Glomerular endothelial cell (primary cell): ENCODE measurements at places on chromosomes 2 and 18. TPM values are rescaled to one million over a fixed set of nuclear protein-coding genes. Genes with fewer than 3 reads are reported as not detected.

GALNT1 gene
- total RNA-seq = 183 and 267 TPM in 2 replicates

LCLAT1 gene
- total RNA-seq = 11.1 and 21.9 TPM in 2 replicates

CRACDL gene
- 10.7 and 13.3 TPM in 2 replicates for total RNA-seq

LIMS4 gene
- total RNA-seq = 55.2 and 102 TPM in 2 replicates

PLCL1 gene
- total RNA-seq = 5.0 and 5.3 TPM in 2 replicates

FOXI3 gene
- not detected in 2 replicates for total RNA-seq

MC5R gene
- not detected in 2 replicates for total RNA-seq

NEUROD1 gene
- total RNA-seq = not detected in 2 replicates

HK2 gene
- total RNA-seq = 9.4 and 12.0 TPM in 2 replicates

EPC2 gene
- total RNA-seq = 9.4 and 16.0 TPM in 2 replicates

ZC3H15 gene
- total RNA-seq = 44.4 and 48.3 TPM in 2 replicates

COL5A2 gene
- 110 and 229 TPM in 2 replicates for total RNA-seq

ADGRF3 gene
- 0.06 and 0.58 TPM in 2 replicates for total RNA-seq

UGT1A5 gene
- not detected in 2 replicates for total RNA-seq

CD8B gene
- not detected in 2 replicates for total RNA-seq

DUSP2 gene
- 0.10 and 0.18 TPM in 2 replicates for total RNA-seq

RPRM gene
- total RNA-seq = not detected in 2 replicates

SLC9A4 gene
- not detected in 2 replicates for total RNA-seq

MYL1 gene
- not detected in 2 replicates for total RNA-seq

UPP2 gene
- not detected in 2 replicates for total RNA-seq
